RPMI7951 (cell line): ENCODE measurements at places on chromosomes 6 and 20. TPM values are rescaled to one million over a fixed set of nuclear protein-coding genes. Genes with fewer than 3 reads are reported as not detected.

SRSF6 gene
- 43.3 and 51.2 TPM in 2 replicates for total RNA-seq

COL12A1 gene
- 25.9 and 28.7 TPM in 2 replicates for total RNA-seq

GRCh38 chr20:60055740-60056139 is 97.5 kb downstream of the CDH26 start:
- DNase-seq: no peak

DNA sequence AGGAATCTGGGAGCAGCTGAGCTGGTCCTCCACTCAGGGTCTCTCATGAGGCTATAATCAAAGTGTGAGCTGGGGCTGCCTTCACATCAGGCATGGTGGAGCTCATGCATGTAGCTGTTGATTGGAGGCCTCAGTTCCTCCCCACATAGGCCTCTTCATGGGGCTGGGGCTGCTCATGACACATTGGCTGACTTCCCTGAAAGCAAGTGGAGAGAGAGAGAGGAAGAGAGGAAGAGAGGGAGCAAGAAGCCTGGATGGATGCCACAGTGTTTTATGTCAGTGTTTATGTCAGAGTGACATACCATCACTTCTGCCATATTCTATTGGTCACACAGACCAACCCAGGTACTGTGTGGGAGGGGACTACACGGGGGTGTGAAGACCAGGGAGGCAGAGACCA is 43.8 kb downstream of the EYA2 start:
- DNase-seq: no peak

GRCh38 chr20:25514747-25515340 is 70.5 kb downstream of the NINL start:
- DNase-seq: no peak

DNA sequence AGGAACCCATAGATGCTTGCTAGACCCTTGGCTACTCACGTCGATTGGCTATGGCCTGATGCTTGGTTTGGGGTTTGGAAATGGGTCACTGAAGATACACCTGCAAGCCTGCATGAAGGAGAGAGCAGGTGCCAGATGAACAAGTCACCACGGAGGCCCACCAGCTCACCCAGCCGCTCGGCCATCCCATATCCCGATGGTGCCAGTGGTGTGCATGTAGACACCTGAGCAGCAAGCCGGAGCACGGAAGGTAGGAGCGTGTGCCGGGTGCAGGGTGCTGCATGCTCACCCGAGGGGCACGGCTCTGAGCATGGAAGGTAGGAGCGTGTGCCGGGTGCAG is 35.9 kb downstream of the DACT2 start:
- DNase-seq: no peak
